ENCODE measurements at places on chromosomes 5 and 9. TPM values are rescaled to one million over a fixed set of nuclear protein-coding genes. Genes with fewer than 3 reads are reported as not detected.

DNA sequence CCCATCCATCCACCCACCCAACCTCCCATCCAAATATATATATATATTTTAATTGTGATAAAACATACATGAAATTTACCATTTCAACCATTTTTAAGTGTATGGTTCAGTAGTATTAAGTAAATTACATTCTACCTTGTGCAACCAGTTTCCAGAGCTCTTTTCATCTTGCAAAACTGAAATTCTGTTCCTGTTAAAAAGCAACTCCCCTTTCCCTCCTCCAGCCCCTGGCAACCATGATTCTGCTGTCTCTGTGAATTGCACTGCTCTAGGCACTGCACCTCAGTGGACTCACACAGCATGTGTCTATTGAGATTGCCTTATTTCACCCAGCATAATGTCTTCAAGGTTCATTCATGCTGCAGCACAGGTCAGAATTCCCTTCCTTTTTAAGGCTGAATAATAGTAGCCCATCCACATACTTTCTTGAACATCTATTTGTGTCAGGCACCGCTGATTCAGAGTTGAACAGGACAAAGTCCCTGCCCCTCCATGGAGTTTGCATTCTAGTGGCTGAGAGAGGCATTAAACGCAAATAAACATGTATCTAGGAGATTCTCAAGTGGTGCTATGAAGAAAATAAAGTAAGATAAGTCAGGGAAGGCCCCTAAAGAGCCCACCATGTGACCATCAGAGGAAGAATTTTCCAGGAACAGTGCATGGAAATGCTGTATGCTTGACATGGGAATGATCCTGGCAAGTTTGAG is 24.0 kb downstream of the CSF1R start:
- DNase-seq: no peak

DNA sequence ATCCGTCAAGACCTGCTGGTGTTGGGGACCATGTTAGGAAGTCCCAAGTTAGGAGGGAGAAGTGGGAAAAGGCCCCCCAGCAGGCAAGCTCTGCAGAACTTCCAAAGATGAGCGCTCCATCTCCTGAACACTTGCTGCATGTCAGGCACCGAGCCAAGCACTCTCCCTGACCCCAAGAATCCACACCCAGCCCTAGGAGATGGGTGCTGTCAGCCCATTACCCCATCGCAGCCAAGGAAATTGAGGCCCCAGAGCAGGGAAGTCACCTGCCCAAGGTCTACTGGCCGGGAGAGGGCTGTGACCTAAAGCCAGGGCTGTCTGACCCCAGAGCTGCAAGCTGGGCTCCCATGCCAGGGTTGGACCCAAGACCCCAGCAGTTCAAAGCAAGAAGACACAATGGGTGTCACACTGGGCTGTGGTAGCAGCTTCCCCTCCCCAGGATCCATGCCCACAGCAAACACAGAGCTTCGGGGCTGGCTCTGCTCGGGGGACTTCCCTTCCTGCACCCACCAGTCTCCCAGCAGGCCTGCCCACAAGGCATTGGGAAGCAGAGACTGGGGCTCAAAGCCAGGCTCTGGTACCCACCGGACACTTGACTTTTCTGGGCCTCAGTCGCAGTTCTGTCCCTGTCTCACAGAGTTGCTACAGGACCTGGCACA is 13.5 kb downstream of the EEIG1 start:
- no peak for DNase-seq

DNA sequence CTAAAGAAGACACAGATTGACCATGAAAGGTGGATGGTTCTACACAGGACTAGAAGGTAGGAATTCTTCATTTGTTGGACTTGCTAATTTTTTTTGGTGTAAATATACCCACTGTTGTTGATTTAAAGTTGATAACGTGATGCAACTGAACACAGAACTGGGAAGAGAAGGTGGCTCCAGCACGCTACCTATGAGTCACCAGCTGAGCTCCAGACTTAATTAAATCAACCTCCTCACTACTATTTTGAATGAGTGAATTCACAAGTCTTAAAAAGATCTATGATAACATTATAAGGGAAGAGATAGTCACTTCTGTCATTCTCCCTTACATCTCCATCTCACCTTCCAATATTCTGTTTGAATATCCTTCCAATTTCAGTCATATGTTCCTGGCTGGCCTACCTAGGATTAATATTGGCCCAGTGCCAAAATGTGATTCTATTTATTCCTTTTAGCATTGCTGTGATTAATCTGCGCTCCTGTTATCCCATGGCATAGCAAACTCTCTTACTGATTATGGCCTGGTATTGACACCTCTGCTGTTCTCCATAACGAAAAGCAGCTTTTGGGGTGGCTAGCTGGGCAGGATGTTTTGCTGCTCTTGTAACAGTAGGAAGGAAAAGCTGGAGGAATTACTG is 135.9 kb upstream of the CCDC152 start:
- no peak for DNase-seq

GRCh38 chr5:59042201-59043055 is 459.6 kb downstream of the RAB3C start:
- no peak for DNase-seq

- DNase-seq: no peak
These were observed 25.9 kb upstream of the MSANTD3 start for GRCh38 chr9:100401042-100401441.

GRCh38 chr5:51286046-51286445 is 97.2 kb upstream of the ISL1 start:
- no peak for DNase-seq

GRCh38 chr9:9753266-9753665 is 859.5 kb downstream of the PTPRD start:
- no peak for DNase-seq

The SPINK4 gene
- total RNA-seq: not detected
